ENCODE measurements at places on chromosomes 3 and 15.

DNA sequence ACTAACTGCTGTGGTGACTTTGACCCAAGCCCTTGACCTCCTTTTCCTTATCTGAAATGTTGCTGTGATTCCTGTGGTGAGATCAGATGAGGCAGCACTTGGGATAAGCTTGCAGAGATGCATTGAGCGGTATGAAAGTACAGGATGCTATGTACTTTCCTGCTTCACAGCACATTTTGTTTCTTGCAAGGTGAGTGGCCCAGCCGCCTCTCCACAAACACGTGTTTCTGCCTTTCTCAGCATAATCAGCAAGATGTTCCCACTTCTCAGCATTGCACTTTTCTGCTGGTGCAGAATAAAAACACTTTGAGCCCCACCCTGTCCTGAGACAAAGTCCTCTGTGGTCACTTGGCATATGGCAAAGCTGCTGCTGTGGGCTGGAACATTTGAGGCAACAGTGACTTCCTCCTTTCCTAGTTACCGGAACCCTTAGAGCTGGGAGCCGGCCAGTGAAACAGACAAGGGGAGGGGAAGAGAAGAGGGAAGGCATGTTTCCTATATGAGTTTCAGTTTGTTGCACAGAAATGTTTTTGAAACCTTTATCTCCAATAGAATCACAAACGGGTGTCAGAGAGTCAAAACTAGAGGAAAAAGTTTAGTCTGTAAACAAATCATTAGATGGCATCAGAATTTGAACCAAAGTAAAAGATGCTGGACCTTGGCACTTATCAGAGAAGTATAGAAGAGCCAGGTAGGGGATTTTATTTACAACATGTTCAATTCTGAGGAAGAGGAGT is 5.0 kb downstream of the NUDT16 start:
- DNase-seq: no peak

GRCh38 chr3:196087906-196088305 is 6.0 kb upstream of the TFRC start:
- no peak for DNase-seq

DNA sequence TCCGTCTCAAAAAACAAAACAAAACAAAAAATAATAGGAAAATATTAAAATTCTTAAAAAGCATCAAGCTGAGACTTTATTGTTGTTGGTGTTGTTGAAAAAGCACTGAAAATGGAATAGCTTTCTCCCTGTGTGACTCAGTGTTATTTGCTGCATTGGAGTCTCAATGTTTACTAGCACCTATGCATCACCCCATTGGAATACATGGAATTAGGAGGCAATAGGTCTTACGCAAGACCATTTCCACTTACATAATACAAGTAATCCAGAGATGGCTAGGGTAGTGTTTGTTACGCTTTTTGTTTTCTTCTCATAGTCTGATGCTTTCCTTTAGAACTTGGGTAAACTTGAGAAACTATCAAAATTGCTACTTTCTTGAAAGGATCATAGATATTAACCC is 15.2 kb downstream of the GXYLT2 start:
- no peak for DNase-seq

GRCh38 chr3:117586161-117586560 is 876.6 kb downstream of the TUSC7 start:
- DNase-seq: no peak

GRCh38 chr3:187516446-187517185 is 148.4 kb downstream of the RTP4 start:
- DNase-seq: no peak

- no peak for DNase-seq
Observed at GRCh38 chr15:27787931-27788330, 311.2 kb downstream of the OCA2 start.

GRCh38 chr3:106860182-106860581 is 517.1 kb upstream of the CCDC54 start:
- no peak for DNase-seq

DNA sequence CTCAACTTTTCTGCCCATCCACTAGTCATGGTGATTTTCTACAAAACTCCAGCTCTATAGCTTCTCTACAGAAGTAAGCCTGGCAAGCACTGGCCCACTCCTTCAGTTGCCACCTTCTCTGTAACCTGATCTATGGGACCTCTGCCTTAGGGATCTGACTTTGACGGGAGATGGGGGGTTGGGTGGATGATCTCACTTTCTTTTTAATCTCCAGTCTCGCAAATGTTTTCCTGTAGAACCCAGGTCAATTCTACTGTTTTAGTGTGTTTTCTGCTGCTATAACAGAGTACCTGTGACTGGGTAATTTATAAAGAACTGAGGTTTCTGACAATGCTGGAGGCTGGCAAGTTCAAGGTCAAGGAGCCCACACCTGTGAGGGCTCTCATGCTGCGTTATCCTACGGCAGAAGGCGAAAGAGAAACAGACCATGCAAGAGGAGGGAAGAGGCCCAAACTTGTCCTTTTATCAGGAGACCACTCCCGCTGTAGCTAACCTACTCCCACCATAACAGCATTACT is 189.9 kb upstream of the THRB start:
- DNase-seq: no peak

GRCh38 chr15:60265057-60265456 is 132.7 kb downstream of the ANXA2 start:
- no peak for DNase-seq

GRCh38 chr3:128991355-128991895 is 2.5 kb downstream of the CFAP92 start:
- no peak for DNase-seq

- DNase-seq: no peak
Observed at GRCh38 chr3:56308471-56308870, 159.8 kb downstream of the ERC2 start.

- DNase-seq: no peak
Observed at GRCh38 chr3:72887705-72888545, at the start of gene GXYLT2. TSS of gene GXYLT2 (plus strand) at chr3:72888046. CDS start at chr3:72888234, 188 bp downstream.

DNA sequence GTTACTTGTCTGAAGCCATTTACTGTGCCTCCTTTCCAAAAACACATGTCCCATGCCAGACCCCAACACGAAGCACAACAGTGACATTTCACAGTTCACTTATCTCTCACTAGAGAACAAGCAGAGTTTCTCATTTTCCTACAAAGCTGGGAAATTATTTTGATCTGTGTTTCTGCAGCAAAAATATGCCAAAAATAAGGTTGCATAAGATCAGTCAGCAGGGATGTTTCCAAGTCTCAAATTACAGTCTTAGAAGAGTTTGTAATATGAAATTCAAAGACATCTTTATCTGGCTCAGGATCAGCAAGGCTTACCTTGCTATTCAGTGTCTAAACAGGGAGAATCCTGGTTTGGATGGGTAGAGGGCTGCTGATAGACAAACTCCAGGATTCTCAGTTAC is 75.5 kb downstream of the GJD2 start:
- DNase-seq: no peak

GRCh38 chr3:114622001-114622400 is 328.2 kb downstream of the TIGIT start:
- no peak for DNase-seq

DNA sequence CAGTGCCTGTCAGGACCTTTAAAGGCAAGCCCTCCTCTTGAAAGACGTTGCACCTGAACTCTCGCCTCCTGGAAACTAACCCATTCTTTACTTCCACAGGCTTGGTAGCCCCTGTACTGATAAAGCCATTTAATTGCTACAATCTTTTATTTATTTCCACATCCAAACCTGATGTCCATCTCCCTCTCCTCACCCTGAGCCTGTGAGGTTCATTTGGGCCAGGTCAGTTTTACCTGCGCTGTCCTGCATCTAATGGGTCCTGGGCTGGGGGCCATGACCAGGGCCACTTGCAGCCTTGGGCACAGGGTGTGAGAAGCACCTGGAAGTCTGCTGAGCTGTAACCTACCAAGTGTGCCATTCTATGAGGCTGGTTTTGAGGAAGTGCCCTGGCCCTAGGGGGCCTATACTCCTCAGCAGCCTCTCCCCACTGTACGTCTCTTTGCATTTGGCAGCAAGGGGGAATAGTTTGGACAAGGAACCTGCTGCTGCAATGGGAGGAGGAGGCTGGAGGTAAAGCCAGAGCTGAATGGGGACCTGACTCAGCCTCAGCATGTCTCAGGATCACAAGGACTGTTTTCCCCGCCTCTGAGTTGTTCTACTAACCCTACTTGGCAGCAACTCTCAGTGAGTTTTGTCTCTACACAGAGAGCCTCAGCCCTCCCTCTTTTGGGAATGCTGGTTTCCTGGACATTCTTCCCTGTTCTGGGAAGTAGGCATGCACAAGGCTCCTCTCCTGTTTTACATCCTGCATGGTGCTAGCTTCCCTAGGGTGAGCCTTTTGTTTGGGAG is 53.8 kb downstream of the WDR76 start:
- DNase-seq: no peak

DNA sequence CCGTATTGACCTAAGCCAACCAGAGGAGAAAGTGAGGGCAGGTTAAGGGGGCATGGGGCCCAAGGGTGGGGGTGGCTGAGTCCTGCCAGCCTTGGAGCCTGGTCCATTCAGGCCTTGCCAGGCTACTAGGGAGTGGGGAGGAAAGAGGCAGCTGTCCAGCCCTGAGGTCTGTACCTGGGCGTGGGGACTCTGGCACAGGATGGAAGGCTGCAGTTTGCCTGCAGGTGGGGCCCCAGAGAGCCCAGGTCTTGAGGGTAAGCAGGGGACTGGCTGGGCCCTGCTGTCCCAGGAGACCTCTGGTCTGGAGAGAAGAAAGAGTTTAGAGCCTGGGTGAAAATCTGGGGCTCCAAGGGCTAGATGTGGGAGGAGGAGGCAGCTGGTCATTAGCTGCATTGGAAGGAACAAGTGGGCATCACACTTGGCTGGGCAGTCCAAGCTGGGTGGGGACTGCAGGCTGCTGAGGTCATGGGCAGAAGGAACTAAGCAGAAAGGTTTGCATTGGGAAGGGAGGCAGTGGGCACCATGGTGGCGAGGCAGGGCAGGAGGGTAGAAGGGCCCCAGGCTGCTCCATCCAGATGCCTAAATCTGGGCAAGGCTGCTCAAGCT is 108.4 kb downstream of the OXNAD1 start:
- no peak for DNase-seq

GRCh38 chr3:194277104-194277785 is 73.9 kb downstream of the CPN2 start:
- DNase-seq: no peak

DNA sequence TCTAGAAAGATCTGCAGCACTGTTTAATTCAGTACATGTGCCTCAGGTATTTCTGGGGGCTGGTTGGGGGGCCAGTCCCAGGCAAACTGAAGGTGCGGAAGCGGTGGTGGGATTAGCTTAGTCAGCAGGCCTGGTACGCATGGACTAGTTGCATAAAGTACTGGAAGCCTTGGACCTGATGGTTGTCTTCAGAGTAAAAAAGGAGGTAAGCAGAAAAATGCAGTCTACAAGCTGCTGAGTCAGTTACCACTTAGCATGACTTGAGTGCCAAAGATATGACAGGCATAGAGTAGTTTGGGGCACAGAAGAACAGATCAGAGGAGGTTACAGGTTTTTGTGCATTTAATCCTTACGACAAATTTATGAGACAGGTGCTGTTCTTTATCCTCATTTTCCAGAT is 19.9 kb upstream of the GOLGA8J start:
- no peak for DNase-seq

- no peak for DNase-seq
Observed at GRCh38 chr15:74129586-74130154, 716 bp upstream of the ISLR2 start.

DNA sequence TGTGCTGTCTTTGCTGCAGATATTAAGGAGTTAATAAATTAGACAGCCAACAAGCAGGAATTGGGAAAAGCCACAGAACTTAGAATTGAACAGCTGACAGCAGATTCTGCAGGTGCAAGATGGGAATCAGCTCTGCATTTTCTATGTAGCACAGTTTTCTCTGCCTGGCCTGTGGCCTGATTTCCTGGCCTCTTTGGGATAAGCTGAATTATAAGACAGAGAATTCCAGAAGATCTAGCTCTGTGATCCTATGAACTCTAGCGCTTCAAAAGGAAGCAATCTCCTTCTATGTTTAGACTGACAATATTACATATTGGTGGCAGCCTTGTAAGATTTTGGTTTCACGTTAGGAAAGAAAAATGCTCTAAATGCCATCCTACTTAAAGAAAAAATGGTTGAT is 24.0 kb upstream of the SOX2 start:
- no peak for DNase-seq

DNA sequence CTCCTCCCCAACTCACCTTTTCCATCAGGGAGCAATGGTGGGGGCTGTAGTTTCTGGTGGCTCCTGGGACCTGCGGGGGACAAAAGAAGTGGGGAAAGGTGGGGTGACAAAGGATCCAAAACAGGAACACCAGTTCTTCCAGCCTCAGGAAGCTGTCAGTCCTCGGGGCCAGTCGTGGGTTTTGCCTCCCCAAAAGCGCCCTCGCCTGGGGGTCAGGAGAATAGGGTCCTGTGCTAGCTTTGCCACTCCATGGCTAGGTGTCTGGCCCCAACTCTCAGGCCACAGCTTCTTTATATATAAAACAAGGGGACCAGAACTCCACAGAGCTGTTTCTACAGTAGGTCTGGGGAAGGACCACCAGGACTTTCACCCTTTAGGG is 4.0 kb downstream of the CCDC9B start:
- DNase-seq: no peak

- no peak for DNase-seq
Observed at GRCh38 chr3:19911452-19911851, 22.6 kb downstream of the EFHB start.

GRCh38 chr15:47570881-47571640 is 146.2 kb upstream of the SEMA6D start:
- no peak for DNase-seq

GRCh38 chr3:126464494-126464893 is 11.2 kb downstream of the ZXDC start:
- no peak for DNase-seq

DNA sequence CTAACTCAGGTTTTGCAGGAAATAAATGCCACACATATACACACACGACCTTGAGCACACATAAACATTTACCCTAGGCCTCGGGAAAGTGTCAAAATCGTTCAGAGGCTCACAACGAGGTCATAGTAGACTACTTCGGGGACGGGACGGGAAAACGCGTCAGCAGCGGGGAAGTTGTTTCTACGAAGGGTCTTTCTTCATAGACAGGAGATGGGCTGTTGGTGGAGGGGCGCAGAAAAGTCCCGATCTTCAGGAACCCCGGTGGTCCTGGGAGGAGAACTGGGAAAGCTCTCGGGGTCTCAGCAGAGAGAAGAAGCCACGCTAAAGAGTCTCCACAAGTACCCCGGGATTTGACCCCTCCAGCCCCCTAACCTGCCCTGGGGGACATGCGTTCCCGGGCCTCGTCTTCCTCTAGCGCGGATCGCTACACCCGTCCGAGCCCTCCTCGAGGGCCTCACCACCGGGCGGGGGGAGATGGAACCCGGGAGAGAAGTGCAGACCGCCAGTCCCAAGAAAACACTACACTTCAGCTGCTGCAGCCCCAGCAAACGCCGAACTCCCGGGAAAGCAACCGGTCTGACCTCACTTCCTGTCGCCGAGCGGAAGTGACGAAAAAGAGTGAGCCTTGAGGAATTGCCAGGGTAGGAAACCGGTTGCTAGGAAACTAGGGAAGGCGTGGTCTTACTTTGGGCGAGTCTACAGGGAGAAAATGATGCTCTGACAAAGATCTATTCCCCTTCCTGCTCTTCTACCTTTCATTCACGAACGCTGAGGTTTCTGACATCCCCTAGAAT is at the start of gene PIK3R4:
Gene PIK3R4, minus strand, starts transcription at position 584 of the 794 bp plus-strand sequence. CDS start 1,611 bp downstream, outside the sequence.
- peak; percentile 90 for DNase-seq

GRCh38 chr15:80898040-80898439 is 91.6 kb downstream of the MESD start:
- DNase-seq: no peak
